ENCODE measurements at places on chromosomes 2 and 18.

DNA sequence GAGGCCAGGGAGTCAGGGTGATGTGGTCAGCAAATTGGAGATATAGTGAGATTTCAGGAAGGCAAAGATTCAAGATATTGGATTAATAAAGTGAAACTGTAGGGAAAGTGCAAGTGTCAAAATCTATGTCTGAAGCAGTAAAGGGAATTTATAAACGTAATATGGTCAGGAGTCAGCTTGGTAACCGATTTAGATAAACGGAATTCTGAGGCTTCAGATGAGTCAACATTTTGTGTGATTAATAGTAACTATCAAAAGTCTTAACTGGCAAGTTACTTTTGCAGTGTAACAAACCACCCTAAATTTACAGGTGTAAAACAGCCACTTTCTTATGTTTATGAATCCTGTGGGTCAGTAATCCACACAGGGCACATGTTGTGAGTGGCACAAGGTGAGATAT is 10.9 kb downstream of the MTX2 start:
- no peak for DNase-seq

DNA sequence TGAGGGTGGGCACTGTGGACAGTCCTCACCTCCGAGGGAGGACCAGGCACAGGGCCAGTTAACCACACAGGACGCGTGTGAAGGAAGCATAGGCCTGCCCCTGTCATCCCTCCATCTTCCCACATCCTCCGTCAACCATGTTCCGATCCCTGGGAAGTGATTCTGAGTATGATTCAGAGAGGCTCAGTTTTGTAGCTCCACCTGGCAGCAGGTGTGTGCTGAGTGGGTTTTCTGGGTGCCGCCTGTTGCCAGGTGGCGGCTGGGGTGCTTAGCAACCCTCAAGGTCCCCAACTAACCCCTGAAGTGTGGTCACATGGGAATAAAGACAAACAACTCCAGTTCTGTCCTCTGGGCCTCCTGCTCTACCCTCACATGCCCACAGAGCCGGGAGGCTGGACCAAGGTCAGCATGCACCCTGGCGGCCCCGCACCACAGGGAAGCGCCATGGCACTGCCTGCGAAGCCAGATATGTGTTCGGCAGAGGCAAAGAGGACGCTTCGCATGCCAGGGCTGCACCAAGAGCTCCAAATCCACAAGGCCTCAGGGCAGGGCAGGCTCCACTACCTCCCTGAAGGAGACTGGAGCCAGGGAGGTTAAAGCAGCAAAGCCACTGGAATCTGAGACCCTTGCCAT is 60.0 kb downstream of the ADCY3 start:
- no peak for DNase-seq

DNA sequence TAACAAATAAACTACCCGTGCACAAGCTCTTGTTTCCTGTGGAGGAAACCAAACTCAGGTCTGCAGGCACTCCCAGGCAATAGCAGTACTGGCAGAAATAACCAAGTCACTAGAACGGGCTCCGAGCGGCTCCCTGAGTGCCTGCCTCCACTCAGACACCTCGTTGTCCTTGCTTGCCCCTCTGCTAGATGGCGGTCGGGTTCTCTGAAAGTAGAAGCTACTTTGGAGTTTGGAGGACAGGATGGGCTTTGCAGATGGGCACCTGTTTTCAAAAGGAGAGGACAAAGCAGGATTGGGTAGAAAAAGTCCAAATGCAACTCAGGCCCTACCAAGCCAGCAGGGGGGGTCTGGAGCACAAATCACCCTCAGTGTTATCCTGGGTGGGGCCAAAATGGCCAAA is 136.4 kb downstream of the LRRC30 start:
- DNase-seq: no peak

DNA sequence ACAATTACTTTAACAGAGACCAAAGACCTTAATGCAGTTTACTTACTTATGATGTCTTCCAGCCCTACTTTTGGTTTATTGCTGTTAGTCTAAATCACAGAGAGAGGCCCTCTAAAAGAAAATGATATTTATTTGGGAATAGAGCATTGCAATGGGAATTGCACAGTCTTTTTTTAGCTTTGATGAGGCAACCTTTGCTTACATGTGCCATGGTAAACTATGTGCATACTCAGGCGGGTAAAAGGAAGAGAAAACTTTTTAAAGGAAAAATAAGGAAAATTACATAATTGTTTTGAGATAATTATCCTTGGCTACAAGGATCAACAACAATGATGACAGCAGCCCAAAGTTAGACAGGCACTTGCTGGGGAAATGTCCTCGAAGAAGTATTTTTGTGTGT is 78.6 kb downstream of the EFEMP1 start:
- DNase-seq: no peak

GRCh38 chr2:137975280-137976271 is 11.3 kb downstream of the HNMT start:
- no peak for DNase-seq

DNA sequence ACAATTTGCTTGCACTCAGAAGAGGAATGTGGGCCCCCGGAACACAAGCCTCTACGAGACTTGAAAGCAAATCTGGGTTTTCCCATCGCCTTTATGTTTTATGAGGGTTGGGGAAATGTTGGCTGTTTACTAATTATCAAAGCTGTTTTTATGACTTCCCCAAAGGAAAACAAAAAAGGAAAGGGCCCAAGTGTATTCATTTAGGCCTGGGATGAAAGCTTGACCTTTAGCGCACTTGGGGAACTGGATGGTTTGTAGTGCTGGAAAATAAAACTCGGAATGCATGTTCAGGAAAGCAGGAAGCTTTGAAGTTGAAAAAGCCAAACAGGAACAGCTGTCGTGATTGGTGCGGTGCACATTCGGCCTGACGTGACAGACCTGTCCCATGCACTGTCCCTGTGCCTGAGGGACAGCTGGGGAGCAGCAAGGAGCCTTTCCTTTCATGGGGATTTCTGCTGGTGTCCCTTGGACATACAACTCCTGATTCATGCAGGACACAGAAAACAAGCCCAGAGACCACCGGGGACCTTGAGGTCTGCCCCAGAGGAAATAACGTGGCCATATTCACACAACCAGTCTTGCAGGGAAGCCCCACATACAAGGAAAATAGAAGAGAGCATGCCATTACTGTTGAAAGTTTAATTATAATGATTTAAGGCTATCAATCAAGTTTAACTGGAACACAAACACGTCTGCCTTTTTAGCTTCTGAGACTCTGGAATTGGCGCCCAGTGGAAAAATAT is 169.7 kb upstream of the APCDD1 start:
- DNase-seq: no peak

- DNase-seq: peak; percentile 9
Observed at GRCh38 chr18:27750014-27750413, 426.9 kb downstream of the CDH2 start.

- no peak for DNase-seq
Observed at GRCh38 chr2:50347358-50348044, 684.4 kb downstream of the NRXN1 start.

DNA sequence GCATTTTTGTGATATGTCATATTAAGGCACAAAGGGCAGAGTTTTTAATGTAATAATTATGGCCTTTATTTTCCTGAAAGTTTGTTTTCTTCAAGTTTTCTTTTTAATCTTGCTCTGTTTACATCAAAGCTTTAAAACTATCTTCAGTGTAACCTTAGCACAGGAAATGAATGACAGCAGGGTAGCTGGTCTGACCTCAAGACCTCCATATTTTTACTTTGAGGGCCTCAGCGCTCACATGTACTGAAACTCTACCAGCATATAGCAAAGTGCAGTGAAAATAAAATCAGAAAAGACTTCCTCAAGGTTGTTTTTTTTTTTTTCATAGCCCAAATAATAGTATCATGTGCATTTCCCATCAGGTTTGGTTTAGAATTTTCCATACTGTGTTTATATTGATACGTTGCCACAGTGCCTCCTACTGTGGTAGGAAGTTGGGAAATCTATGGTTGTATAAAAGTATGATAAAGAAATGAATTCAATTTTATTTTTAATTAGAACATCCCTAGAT is 163.4 kb downstream of the UBE2E3 start:
- no peak for DNase-seq

- DNase-seq: no peak
Observed at GRCh38 chr2:8549942-8550341, 131.9 kb upstream of the ID2 start.

GRCh38 chr2:176565641-176566323 is 296.5 kb downstream of the MTX2 start:
- DNase-seq: no peak

GRCh38 chr2:175805442-175806124 is 196.5 kb downstream of the LNPK start:
- no peak for DNase-seq

DNA sequence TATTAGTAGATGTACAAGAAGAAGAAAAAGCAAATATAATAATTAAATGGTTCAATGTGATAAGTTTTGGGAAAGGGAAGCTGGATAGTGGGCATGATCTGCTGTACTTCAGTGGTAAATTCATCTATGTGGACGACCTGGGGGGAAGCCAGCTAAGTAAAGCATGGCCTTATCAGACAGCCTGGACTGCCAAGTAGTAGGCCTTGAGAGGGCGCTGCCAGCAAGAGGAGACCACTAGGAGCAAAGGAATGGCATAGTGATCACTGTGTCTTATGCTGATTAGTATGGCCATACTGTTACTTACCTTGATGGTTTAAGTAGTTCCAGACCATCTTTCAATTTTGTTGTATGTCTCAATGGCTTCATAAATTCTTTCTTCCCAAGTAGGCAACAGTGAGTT is 287.6 kb downstream of the SETBP1 start:
- DNase-seq: no peak

- no peak for DNase-seq
Observed at GRCh38 chr2:203195331-203196036, 43.3 kb upstream of the CYP20A1 start.

GRCh38 chr2:168254158-168254935 is 7.0 kb upstream of the STK39 start:
- no peak for DNase-seq

DNA sequence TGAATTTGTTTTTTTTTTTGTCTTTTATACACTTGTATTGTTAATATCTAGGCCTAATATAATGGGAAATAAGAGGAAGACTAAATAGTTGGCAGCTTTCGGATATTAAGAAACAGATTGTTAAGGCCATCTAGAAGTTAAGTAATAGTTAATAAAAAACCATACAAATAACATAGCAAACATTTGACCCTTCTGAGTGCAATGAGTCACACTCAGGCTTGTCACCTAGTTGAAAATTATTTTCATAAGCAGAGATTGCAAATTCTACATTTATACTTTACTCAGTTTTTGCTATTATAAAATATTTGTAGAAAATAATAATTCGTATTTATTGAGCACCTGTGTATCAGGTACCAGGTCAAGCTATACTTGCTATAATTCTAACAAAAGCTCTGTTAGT is 2.4 kb downstream of the NUP35 start:
- no peak for DNase-seq

DNA sequence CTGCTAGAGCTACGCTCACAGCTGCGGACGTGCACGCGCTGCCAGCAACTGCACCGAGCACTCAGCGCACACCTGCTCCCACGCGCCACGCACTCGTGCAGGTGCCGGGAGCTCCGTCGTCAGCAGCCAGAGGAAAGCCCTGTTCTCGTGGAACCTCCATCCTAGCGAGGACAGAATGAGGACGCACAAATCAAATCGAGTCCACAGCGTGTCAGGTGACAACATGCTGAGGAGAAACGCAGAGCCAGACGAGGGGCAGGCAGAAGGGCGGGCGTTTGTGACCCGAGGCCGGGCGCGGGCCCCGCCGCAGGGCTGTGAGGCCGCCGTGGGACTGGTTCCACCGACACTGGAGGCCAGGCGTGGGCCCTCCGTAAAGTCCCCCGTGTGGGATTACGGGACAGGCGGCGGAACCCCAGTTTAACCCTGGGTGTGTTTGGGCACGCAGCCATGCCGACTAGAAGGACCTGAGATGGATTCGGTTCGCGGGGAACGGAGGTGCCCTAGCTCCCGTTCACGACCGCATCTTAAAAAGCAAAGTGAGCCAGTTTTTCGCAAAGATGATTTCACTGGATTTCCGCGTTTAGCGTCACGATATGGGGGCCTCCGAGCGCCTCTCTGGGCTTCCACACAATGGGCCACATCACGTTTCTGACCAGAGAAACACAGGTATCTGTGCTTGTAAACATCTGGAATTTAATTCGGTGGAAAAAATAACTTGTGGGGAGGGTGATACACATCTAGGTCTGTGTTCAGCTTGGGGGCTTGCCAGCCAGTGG is 26.9 kb upstream of the ALKAL2 start:
- DNase-seq: no peak

- no peak for DNase-seq
Observed at GRCh38 chr2:240387669-240388358, 47.6 kb upstream of the GPC1 start.

DNA sequence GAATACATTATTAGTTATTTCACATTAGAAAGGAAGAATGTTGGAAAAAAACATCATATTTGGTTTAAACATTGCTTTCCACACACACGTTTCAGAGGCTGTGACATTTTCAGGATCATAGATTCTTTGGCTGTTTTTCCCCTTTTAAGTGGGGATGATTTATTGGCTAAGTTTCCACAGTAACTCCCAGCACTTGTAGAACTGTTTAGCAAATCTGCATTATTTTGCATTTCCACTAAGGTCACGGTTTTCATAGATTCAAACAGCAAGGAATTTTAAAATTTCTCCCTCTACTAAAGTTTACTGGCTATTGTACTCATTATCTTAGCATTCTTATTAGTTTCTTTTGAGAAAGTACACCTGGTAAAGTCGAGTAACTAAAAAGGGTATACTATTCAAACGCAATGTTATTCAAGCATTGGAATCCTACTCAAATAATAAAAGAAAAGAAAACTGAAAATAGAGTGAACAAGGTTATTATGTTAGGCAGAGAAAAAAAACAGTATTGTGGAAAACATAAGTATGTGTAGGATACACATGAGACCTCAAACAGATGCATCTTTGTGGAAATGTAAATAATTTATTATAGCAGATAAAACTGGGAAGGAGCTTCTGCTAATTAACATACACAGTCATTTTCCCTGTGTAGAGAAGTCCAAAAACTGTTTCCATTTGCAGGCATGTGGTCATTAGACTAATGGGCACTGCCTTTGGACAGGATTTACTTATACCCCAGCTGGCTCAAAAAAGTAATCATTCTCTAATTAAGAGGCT is 633.8 kb downstream of the NRXN1 start:
- DNase-seq: no peak

DNA sequence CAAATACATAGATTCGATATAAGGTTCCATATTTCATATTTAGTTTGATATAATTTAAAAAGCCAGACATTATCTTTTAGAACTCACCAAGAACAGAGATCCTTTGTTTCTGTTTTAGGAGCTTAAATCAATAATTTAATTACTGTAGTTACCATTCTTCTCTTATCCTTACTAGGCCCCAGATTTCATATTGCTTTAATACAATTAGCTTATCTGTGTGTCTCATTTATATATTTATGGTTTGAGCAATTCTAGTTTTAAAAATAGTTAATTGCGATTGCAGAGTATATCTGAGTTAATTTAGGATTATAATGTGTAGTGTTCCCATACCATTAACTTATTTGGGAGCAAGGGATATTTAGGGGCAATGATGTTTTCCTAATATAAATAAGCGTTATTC is 558.8 kb upstream of the ZNF804A start:
- no peak for DNase-seq
